ENCODE measurements at places on chromosomes 12 and 14.

- DNase-seq, result no peak
Observed at GRCh38 chr12:107318806-107319532, 225.6 kb upstream of the CRY1 start.

DNA sequence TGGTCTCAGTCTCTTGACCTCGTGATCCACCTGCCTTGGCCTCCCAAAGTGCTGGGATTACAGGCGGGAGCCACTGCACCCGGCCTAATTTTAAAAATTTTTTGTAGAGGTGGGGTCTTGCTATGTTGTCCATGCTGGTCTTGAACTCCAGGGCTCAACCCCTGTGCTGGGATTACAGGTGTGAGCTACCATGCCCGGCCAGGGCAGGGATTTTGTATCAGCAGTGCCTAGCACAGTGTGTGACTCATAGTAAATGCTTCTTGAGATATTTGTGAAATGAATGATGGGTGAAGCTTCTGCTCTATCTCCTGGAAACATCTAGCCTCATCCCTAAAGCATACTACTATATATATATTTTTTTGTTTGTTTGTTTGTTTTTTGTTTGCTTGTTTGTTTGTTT, 36.5 kb downstream of the CCDC63 start:
- DNase-seq, result no peak

DNA sequence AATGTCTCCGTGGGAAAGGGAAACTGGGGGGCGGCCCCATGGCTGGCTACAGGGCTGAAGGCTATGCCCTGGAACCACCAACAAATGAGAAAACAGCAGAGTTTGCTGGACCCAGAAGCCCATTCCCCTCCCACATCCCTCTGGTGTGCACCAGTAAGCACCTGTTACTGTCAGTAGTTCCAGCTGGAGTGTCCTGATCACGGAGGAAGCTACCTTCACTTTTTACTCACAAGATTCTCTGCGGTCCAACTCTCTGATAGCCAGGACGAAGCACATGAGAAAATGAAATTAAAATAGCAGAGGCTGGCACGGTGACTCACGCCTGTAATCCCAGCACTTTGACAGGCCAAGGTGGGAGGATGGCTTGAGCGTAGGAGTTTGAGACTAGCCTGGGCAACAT, 22.7 kb upstream of the MEG3 start:
- DNase-seq, result no peak

DNA sequence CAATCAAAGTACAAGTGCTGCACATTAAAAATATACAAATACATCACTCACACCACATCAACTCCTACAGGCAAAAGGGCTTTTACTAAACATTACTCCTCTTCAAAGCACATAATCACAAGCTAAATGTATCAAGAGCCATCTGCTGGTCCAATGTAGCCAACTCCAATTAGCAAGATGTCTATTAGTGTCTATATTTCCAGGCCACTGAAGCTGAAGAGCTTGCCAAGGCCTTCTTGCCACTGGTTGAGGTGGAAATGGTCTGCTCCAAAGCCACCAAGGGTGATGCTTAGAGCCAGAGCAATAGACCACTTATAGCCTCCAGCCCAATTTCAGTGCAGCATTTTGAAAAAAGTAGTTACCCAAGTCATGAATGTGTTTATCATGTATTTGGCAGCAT, 54.4 kb downstream of the RASSF9 start:
- DNase-seq, result no peak

DNA sequence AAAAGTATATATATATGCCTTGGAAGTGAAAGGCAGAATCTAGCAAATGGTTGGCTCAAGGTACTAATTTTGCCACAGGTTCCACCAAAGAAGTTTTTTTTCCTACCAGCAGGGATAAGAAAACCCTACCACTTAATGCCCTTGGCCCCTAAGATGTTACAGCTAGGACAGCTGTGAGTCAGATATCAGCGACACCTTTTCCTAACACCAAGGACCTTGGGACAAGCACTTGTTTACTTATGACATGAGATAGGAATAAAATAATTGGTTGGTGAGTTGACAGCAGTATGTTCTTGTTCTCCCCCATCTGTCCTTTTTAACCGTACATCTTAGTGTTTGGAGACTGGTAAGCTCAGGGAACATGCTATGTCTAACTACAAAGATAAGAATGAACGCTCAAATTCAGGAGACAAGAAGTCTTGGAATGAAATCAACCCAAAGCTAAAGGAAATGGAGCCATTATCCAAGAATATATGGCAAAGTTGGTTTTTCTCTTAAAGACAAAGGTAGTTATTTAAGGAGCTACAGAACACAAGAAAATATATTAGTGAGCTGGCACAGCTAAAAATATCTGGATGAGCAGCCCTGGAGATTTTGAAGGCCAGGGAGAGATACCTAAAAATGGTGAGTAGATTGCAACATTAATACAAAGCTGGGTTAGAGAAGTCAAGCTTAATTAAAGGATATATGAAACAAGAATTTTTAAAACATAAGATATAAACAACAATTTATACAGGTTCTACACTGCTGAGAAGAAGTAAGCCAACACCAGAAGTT, 126.8 kb downstream of the TMTC1 start:
- DNase-seq, result no peak

DNA sequence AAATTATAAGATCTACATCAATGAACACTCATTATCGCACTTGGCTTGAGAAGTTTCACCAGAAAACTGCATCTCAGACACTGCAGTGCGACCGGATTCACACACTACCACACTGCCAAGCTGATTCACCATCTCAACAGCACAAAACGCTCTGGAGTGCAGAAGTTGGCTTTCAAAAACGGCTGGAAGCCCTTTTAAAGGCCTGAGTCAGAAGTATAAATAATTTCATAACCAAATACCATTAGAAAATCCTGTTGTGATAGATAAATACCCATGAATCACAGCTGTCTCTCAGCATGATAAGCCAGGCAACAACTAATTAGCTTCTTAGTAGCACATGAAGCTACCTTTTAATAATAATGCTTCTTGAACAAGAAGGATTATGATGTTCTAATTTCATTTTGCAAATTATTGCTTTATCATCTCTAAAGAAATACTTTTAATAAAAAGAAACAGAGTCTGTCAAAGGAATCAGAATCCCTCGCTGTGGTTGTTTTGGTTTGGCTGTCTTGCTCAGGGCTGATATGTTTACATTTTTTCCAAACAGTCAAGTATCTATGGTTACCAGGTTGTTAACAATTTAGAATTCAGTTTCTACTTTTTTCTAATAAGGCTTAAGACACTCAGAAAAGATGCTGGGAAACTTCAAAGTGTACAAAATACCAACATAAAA, 51.2 kb downstream of the SLC2A13 start:
- DNase-seq, result no peak

DNA sequence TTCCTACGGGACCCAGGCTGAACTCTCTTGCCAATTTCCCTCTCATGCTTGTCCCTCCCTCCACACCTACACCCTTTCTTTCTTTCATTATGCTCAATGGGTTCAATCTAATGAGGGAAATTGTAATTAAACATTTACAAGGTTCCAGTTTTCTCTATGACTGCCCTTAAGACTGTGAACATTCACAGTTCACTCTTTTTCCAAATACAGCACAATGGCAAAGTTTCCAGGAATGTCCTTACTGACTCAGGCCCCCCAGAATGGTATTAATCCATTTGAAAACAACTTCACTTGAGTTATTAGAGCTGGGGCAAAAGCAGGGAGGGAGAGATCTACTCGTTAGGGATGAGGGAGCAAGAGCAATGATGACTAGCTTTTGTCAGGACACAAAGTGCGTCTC, 892.1 kb downstream of the NRXN3 start:
- no peak for DNase-seq

- no peak for DNase-seq
Observed at GRCh38 chr12:85679296-85679695, 156.9 kb downstream of the RASSF9 start.

DNA sequence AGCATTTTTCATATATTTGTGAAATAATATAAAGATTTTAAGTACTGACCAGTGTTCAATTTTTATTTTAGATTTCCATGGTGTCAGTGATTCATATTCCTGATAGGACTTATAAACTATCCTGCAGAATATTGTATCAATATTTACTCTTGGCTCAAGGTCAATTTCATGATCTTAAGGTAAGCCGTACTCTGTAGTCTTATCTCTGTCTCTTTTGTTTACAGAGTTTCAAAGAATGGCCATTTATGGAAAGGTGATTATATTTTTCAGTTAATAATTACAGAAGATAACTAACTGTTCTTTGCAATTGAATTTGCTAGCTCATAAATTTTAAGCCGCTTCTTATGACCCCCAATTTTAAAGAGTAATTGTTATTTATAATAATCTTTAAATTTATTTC, 27.9 kb downstream of the CGRRF1 start:
- no peak for DNase-seq

- no peak for DNase-seq
Observed at GRCh38 chr12:112564160-112564784, 145.5 kb downstream of the PTPN11 start.

GRCh38 chr14:64220466-64220865, 73.7 kb downstream of the ESR2 start:
- no peak for DNase-seq

DNA sequence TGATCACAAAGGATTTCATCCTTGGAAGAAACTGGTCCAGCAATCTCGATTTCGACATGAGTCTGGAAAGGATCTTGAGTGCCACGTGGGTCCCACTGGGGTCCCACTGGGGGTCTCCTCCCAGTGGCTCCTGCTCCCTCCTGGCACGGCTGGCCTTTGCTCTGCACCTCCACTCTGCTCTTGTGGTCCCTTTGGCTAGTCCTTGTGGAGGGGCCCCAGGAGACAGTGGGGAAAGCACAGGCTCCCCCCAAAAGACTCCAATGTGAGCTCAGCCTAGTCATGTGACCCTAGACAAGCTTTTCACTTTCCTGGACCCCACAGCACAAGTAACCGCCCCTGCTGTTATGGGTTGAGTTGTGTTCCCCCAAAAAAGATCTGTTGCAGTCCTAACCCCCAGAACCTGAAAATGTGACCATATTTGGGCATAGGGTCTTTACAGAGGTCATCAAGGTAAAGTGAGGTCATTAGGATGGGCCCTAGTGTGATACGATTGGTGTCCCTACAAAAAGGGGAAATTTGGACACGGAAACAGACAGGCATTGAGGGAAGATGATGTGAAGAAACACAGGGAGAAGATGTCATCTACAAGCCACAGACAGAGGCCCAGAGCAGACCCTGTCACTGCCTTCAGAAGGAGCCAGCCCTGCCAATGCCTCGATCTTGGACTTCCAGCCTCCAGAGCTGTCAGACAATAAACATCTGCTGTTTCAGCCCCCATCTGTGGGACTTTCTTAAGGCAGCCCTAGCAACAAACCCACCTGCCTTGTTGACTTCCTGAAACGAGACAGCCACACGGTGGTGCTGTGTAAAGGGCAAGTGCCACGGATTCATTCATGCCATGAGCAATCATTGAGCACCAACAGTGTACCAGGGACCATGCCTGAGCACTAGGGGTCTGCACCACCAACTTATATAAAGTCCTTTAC, 23.8 kb upstream of the PPP2R5C start:
- no peak for DNase-seq

DNA sequence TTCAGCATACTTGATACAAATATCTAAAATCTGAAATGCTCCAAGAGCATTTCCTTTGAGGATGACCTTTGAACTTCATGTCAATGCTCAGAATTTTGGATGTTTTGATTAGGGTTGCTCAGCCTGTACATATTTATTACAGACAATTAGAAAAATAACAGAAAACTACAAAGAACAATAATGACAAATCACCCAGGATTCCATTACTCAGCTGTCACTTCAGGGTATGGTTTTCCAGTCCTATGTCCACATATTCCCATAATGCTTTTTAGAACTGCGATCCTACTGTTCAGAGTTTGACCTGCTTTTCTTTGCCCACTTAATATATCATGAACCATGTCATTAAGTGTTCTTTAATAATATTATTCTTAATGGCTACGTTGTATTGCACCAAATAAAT, 11.4 kb downstream of the DLGAP5 start:
- no peak for DNase-seq

GRCh38 chr14:38366374-38366773, 110.5 kb upstream of the CLEC14A start:
- no peak for DNase-seq

- no peak for DNase-seq
Observed at GRCh38 chr12:51890511-51891171, 2.7 kb downstream of the ANKRD33 start.

GRCh38 chr12:121916719-121917118, 1.7 kb upstream of the CFAP251 start:
- DNase-seq, result no peak

DNA sequence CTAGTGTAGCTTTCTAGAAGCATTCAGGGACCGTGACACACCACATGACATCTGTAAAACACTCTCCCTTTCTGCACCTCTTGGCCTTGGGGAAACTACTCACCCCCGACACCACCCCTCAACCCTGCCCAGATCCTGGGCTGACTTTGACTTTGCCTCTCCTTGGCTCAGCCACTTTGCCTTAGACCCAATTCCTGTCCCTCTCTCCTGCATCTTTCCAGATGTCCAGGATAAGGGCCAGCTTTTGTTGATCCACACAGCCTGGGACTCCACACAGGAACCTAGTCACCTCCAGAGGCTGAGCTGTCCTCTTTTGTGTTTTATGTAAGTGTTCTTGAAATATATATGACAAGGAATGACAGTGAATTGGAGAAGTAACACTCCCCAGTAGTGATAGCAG, 153.7 kb upstream of the PLXNC1 start:
- DNase-seq, result no peak

GRCh38 chr12:203462-204260, 10.3 kb downstream of the SLC6A12 start:
- DNase-seq, result no peak

GRCh38 chr12:100472325-100472724, 1.3 kb upstream of the NR1H4 start:
- no peak for DNase-seq

DNA sequence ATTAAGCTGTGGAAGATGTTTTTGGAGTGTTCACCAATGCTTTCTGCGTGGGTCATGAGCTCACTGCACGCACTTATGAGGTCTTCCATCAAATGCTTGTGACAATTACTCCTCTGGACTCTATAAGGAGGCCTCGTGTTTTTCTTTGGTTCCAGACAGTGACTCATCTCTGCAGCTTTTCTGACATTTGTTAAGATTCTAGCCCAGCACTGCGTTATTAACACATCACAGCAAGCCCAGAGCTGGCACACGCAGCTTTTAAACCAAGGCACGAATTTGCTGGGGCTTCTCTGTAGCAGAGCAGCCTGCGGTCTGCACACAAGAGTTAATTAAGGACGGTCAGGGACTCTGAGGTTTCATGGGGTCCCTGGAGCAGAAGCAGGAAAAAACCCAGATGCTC, 16.9 kb downstream of the MEG3 start:
- DNase-seq, result no peak

- DNase-seq, result no peak
Observed at GRCh38 chr12:91577586-91578539, 395.2 kb upstream of the DCN start.

DNA sequence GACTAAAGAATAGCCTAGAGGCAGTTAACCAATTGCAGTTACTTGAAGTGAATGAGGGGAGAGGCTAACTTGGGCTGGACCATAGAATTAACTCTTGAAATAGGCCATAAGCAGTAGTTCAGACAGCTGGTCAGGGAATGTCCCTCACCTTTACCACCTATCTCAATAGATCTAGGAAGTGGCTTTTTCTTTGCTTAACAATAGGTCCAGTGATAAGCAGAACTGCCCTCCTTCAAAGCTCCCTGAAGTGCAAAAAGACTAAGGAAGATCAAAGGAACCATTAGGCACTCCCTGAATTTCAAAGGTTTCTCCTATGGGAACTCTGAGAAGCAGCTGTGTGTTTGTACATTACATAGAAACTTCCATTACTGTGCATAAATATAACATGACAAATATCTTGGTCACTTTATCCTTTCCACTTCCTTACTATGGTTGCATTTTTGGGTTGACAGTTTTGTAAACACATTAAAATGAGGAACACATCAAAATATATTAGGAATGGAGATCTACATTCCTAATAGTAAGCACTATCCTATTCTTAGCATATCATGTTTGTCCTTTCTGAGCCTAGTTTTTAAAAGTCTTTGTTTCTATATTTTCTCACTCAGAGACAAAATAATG, 7.2 kb upstream of the NAA30 start:
- DNase-seq, result no peak

Data from stimulated activated CD8-positive, alpha-beta memory T cell treated with anti-CD3 and anti-CD28 coated beads, Interleukin-4, amount 100 ng/mL, for 4 hours (primary cell).